ENCODE measurements at places on chromosomes 2 and 18.

DNA sequence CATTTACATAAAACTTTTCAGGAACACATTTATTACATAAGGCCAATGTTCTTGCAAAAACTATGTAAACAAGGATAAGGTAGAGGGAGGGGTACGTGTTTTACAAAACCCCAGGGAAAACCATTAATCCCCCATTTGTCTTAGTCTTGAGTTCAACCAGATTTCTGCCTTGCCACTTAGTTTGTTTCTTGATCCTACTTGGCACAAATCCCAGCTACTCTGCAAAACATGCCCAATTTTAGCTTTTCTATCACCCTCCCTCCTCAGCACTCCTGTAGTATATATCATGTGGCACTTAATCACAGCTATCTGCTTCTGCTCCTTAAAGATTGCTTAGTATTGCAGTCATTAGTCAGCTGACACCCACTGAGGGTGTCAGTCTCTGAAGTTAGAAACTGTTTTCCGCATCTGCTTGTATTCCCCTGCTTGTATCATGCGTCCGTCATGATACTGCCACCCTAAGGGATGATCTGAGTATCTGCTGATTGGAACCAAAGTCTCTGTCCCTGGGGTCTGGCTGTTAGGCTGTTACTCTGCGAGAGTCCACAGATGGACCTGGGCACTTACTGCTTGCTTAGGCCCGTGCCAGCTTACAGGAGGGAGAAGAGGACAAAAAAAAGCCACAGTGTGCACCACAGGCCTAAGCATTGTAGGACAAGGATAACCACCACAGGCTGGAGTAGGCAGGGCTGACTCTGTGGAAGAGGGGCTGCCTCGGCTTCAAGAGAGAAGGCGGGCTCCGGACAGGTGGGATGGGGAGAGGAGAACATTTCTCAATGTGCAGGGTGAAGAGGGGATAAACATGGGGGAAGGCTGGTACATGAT is 82.2 kb downstream of the EPAS1 start:
- H3K4me3 ChIP-seq, result no peak overlapping the region
- no peaks in the 10 kb centered on the region for H3K27me3 ChIP-seq
- H3K36me3 ChIP-seq, result no peaks in the 10 kb centered on the region
- H3K4me1 ChIP-seq, result no peaks in the 10 kb centered on the region

DNA sequence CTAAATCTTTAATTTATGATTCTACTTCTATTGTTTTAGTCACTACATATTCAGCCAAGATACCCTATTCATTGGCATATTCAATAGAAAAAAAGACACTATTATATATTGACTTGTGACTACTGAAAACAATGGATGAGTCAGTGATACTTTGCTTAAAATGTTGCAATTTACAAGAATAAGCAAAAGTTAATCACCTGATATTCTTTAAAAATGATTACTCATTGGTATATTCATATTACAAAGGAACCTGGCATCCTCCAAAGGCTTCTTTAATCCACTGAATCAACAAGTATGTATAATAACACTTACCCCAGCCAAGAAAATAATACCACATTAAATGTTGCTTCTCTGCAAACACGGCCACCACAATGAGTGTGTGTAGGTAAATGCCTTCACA is 87.8 kb downstream of the CALCRL start:
- H3K36me3 ChIP-seq, result no peaks in the 10 kb centered on the region
- no peaks in the 10 kb centered on the region for H3K27me3 ChIP-seq
- no peaks in the 10 kb centered on the region for H3K4me1 ChIP-seq
- no peak overlapping the region for H3K27ac ChIP-seq
- H3K4me3 ChIP-seq, result no peak overlapping the region
- no peak for DNase-seq

DNA sequence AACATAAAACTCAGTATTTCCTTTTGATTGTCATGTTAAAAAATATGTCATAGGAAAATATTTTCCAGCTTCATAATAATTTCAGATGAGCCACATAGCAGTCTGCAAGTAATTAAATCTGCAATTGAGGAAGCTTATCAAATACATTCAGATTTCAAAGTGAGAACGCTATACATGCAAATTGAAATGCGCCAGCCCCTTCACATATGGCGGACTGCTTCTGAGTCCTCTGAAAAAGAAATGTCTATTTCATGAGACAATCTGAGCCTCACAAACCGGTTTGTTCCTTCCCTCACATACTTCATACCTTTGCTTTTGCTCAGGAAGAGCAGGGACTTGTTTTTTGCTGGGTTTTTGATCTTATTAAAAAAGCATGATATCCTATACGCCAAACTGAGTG is 2.3 kb upstream of the DCDC2C start:
- no peak overlapping the region for H3K4me3 ChIP-seq
- H3K27ac ChIP-seq, result no peak overlapping the region
- H3K27me3 ChIP-seq, result no peaks in the 10 kb centered on the region
- peaks cover 10% of the 10 kb centered on the region for H3K4me1 ChIP-seq
- no peaks in the 10 kb centered on the region for H3K36me3 ChIP-seq
- no peak for DNase-seq

DNA sequence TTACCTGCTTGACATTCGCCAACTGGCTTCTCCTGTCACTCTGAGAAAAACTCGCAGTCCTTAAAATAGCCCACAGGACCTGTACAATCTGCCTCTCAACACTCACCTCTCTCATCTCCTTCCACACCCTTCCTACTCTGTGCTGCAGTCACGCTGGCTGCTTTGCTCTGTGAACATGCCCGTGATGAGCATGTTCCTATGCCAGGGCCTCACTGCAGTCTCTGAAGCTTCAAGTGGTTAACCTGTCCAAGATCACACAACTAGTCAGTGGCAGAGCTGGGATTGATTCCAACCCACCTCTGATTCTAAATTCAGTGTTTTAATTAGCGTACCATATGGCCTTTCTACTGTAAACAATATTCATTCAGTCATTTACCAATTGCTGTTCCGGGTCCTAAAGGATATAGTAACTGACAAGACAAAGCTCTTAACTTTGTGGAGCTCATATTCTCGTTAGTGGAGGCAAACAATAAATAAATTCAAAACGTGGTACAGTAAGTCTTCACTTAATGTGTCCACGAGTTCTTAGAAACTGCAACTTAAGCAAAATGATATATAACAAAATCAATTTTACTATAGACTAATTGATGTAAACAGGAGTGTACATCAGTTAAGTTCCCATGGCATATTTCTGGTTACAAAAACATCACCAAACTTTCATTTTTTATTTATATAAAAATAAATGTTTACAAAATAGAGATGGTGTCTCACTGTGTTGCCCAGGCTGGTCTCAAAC is 38.9 kb upstream of the FBXO11 start:
- H3K4me3 ChIP-seq, result no peak overlapping the region
- DNase-seq, result no peak
- H3K4me1 ChIP-seq, result no peaks in the 10 kb centered on the region
- H3K27ac ChIP-seq, result no peak overlapping the region

- no peak overlapping the region for H3K4me3 ChIP-seq
- H3K27ac ChIP-seq, result no peak overlapping the region
- no peaks in the 10 kb centered on the region for H3K36me3 ChIP-seq
- DNase-seq, result peak; percentile 56
- peaks cover 100% of the 10 kb centered on the region for H3K27me3 ChIP-seq
Measured at GRCh38 chr2:118848381-118849225, 1.2 kb upstream of the EN1 start.

GRCh38 chr2:178829299-178829960 is 22.2 kb upstream of the TTN start:
- DNase-seq, result no peak
- H3K27ac ChIP-seq, result no peak overlapping the region
- peaks cover 11% of the 10 kb centered on the region for H3K4me1 ChIP-seq
- no peak overlapping the region for H3K4me3 ChIP-seq
- no peaks in the 10 kb centered on the region for H3K27me3 ChIP-seq

DNA sequence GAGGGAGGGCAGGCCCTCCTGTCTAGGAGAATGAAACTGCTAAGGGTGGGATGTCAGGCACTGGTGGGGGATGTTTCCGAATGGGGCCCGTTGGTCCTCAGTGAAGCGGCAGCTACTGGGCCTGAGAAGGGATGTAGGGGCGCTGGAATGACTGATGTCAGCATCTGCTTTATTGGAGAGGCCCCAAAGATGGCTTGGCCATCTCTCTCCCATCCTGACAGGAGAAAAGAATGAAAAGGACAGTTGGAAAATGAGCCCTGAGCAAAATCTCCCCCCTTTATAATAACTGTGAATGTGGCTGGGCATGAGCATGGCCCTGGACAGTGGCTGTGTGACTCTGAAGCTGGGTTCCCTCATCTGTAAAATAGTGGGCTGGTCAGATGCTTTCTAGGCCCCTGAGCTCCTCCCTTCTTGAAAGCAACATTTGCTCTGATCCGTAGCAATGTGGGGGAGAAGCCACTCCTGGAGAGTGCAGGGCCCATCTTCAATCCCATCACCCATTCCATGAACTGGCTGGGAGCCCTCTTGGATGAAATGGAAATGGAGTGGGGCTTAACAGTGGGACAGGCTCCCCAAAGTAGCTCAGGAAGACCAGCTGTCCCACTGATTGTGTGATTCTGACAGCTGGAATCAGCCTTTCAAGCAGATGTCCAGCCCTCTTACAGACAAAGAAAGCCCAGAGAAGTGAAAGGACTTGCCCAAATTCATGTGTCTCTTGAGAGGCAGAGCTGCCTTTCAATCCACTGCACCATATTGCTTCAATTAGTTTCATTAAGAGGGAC is 232.7 kb upstream of the SMAD2 start:
- H3K27ac ChIP-seq, result no peak overlapping the region
- peaks cover 38% of the 10 kb centered on the region for H3K4me1 ChIP-seq
- peaks cover 27% of the 10 kb centered on the region for H3K27me3 ChIP-seq
- no peak overlapping the region for H3K4me3 ChIP-seq
- H3K36me3 ChIP-seq, result no peaks in the 10 kb centered on the region
- no peak for DNase-seq

DNA sequence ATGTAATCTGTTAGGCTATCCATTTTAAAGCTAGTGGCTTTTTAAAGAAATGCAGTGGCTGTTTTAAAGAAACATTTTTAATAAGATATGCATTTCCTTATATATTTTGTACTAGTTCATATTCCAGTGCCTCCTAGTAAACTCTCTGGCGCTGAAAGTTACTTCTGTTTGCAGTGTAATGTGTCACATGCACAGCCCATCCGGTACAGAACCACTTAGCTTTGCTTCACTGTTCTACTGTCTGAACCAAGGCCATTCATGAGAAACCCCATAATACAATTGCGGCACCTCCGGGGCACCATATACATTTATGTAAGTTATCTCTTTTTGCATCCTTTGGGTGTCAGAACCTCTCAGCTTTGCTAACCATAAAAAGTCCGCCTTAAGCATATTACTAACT is 114.6 kb upstream of the KCTD1 start:
- H3K27ac ChIP-seq, result no peak overlapping the region
- no peak overlapping the region for H3K4me3 ChIP-seq
- no peaks in the 10 kb centered on the region for H3K36me3 ChIP-seq
- no peak for DNase-seq

GRCh38 chr2:185607945-185608344 is 130.7 kb upstream of the FSIP2 start:
- H3K4me3 ChIP-seq, result no peak overlapping the region
- no peak overlapping the region for H3K27ac ChIP-seq
- H3K36me3 ChIP-seq, result no peaks in the 10 kb centered on the region
- no peak for DNase-seq
- no peaks in the 10 kb centered on the region for H3K4me1 ChIP-seq

- H3K4me1 ChIP-seq, result peaks cover 13% of the 10 kb centered on the region
- H3K36me3 ChIP-seq, result no peaks in the 10 kb centered on the region
- no peak overlapping the region for H3K27ac ChIP-seq
- H3K4me3 ChIP-seq, result no peak overlapping the region
- no peaks in the 10 kb centered on the region for H3K27me3 ChIP-seq
- DNase-seq, result peak; percentile 25
Measured at GRCh38 chr18:46814399-46814798, 57.5 kb upstream of the ST8SIA5 start.

DNA sequence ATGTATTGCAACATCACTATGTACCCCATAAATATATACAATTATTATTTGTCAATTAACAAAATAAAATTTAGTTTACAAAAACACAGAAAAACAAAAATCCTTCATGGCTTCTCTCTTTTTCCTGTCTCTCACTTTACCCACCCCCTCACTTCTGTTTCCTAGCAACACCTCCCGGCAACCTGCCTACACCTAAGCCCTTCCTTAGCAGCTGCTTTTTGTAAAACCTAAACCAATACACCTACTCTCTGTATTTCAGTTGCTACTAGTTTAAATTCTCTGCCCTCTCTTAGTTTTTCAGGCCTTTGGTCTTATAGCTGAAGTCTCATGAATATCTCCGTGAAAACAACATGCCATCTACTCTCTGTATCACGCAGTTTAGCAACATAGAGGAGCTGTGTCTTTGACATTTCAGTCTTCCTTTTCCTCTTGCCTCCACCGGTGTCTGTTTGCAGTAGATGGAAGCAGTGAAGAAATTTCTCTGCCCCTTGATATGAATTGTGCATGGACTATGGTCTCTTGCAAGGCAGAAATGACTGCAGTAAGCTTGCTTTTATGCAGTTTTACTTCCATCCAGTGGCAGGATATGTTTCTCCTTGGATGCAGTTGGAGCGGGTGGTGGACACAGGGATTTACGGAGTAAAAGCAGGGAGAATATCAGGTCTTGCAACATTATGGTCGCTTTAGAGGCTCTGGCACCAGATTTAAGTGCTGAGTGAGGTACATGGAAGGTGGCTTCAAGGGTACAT is 42.0 kb upstream of the ZDBF2 start:
- H3K27me3 ChIP-seq, result no peaks in the 10 kb centered on the region
- no peak overlapping the region for H3K27ac ChIP-seq
- H3K4me3 ChIP-seq, result no peak overlapping the region
- H3K36me3 ChIP-seq, result peaks cover 1% of the 10 kb centered on the region
- DNase-seq, result no peak
- H3K4me1 ChIP-seq, result peaks cover 36% of the 10 kb centered on the region

- no peaks in the 10 kb centered on the region for H3K27me3 ChIP-seq
- H3K36me3 ChIP-seq, result no peaks in the 10 kb centered on the region
- no peak overlapping the region for H3K4me3 ChIP-seq
- no peak overlapping the region for H3K27ac ChIP-seq
Measured at GRCh38 chr2:122019724-122020123, 264.3 kb downstream of the TSN start.

- no peaks in the 10 kb centered on the region for H3K4me1 ChIP-seq
- DNase-seq, result no peak
- H3K4me3 ChIP-seq, result no peak overlapping the region
- no peaks in the 10 kb centered on the region for H3K27me3 ChIP-seq
Measured at GRCh38 chr2:99928470-99929053, 213.8 kb downstream of the AFF3 start.

- H3K27ac ChIP-seq, result no peak overlapping the region
- peaks cover 5% of the 10 kb centered on the region for H3K36me3 ChIP-seq
- H3K27me3 ChIP-seq, result no peaks in the 10 kb centered on the region
- no peak for DNase-seq
- no peak overlapping the region for H3K4me3 ChIP-seq
Measured at GRCh38 chr2:207371877-207372276, 157.9 kb upstream of the CREB1 start.

DNA sequence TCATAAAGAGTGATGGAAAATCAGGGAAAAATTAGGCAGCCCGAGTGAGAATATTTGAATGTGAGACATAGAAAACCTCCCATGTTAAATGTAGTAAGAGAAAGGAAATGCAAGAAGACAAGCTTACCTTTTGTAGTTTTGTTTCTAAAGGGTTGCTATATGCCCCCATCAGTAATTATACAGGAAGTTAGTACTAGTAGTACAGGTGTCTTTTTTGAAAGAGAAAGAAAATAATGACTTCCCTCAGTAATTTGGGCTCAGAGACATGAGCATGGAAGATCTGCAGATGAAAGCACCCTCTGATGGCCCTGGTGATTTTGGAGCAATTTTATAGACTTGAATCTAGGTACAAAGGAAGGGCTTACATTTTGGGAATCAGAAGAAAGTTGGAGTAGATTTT is 80.8 kb downstream of the RHBDD1 start:
- no peaks in the 10 kb centered on the region for H3K4me1 ChIP-seq
- H3K27me3 ChIP-seq, result no peaks in the 10 kb centered on the region
- no peak overlapping the region for H3K4me3 ChIP-seq
- H3K27ac ChIP-seq, result no peak overlapping the region
